ENCODE measurements at places on chromosomes 13 and 19. TPM values are rescaled to one million over a fixed set of nuclear protein-coding genes. Genes with fewer than 3 reads are reported as not detected.
A peak's percentile ranks its signal among the peaks of the same experiment; 100 is the strongest.

DNA sequence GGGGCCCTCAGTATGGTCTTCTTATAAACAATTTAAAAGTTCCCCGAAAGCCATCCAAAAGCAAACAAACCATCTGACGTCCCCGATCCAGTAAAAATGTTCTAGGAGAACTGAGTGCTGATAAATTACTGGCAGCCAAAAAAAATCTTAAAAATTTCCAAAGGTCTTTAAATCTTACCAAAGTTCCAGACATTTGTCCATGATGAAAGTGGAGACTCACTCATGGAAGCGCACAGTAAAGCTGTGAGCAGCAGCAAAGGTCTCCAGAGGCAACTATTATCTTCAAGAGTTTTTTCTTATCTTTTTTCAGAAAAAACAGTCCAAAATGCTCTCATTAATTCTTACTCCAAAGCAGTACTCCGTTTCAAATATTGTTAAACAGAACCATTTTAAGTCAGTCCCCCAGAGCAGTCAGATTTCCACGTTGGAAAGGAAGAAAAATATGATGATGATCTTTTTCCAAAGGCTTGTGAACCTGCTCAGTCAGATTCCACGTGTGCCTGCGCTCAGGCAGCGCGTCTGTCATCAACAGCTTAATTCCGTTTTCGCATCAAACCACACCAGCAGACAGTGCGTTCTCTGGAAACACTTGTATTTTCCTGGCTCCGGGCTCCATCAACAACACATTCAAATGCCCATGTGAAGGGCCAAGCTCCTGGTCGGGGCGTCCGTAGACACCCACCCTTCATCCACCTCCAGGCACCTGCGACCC lies 85.4 kb downstream of the COL4A1 start:
- DNase-seq: no peak

DNA sequence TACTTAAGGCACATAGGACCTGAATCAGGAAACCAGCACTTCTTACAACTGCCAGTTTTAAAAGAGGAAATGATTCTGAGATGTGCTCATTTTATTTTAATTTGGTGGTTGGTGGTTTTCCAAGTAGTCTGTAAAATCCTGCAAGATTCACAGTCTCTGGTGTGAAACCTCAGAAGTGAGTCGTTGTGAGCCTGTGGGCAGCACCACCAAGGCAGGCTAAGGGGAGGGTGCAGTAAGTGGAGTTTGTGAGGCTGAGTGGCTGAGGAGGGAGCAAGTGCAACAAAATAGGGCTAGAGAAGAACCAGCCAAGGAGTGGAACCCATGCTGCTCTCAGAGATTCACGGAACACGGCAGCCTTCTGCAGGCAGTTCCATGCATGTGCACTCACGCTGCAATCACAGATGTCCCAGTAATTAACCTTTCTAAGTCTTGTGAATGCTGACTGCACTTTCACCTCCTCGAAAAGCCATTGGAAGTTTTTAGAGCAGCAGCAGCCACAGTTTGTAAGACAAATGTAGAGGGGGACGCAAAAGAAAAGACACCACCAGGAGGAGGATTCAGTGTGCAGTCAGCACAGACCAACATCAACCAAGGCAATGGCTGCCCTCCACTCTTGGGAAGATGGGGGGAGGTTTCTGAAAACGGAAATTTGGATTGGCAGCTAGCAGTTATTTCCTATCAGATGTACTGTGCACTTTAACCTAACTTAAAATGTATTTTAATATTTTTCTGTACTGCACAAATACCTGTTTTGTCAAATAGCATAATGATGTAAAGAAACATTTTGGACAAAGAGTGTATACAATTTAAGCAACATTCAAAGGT lies 44.9 kb downstream of the ESD start:
- peak; percentile 15 for DNase-seq

GRCh38 chr13:110229905-110230563 lies 76.9 kb downstream of the COL4A1 start:
- no peak for DNase-seq

GRCh38 chr13:29993196-29993595 lies 142.8 kb upstream of the UBL3 start:
- DNase-seq: no peak

DNA sequence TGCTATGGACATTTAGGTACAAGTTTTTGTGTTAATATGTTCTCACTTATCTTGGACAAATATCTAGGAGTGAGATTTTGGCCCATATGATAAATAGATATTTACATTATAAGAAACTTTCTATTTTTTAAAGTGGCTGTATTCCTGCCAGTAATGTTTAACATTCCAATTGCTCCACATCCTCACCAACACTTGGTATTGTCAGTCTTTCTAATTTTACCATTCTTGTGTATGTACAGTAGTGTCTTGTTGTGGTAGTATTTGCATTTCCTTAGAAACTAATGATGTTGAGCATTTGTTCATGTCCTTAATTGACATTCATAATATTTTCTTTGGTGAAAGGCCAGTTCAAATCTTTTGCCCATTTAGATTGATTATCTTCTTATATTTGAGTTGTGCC lies 171.4 kb upstream of the TSHZ3 start:
- no peak for DNase-seq

DNA sequence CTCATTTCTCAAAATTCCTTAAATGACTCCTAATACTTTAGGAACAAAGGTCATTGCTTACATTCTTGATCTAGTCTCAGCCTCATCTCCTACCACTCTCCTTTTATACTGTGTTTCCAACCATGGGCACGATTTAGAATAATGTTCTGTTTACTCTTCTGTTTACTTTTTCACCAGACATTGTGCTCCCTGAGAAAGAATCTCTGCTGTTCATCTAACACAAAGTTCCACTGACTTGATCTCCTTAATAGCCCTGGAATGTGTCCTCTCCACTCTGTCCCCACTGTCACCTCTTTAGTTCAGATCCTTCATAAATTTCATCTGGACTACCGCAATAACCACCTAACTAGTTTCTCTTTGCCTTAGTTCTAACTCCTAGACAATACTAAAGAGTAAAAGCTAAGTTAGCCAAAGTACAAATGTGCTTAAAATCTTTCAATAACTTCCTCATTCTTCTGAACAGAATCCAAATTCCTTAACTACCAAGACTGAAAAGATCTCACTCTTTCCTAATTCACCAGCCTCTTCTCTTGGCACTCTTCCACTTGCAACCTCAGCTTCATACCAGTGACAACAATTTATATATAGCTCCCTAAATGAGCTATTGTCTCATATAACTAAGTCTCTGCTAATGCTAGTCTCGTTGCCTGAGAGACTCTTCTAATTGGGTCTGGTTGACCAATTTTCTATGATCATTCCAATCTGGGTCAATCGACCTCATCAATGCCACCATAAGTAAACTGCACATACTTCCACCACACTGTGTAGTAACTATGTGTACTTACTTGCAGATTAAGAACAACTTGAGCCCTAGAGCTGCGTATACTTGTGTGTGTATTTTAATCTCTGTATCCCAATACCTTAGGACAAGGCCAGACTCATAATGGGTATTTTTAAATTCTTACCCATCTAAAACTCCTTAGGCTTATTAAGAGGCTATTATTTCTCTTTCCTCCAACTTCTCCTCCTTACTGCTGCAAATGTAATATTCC lies 179.9 kb downstream of the VWA8 start:
- DNase-seq: peak; percentile 77

DNA sequence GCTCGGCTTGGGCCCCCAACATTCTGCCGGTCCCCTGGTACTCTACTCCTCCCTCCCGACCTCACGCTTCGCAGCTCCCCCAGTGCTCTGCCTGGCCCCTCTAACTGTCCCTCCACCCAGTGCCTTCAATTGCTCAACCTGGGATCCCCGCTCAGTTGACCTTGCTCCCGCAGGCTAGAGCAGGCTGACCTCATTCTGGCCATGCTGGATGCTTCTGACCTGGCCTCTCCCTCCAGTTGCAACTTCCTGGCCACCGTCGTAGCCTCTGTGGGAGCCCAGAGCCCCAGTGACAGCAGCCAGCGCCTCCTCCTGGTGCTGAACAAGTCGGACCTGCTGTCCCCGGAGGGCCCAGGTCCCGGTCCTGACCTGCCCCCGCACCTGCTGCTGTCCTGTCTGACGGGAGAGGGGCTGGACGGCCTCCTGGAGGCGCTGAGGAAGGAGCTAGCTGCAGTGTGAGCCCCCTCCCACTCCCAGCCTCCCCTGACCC lies 3.6 kb downstream of the GTPBP3 start:
- no peak for DNase-seq

GRCh38 chr19:56619121-56619520 lies 23.8 kb upstream of the SMIM17 start:
- DNase-seq: no peak

- no peak for DNase-seq
Measured at GRCh38 chr13:43786472-43786765, 353 bp downstream of the ENOX1 start.

- DNase-seq: no peak
Measured at GRCh38 chr19:7516878-7517277, 975 bp downstream of the ZNF358 start.

- peak; percentile 49 for DNase-seq
Measured at GRCh38 chr19:18450931-18451836, 13.3 kb upstream of the ISYNA1 start.

- DNase-seq: no peak
Measured at GRCh38 chr13:40485611-40486517, 180.6 kb downstream of the FOXO1 start.

DNA sequence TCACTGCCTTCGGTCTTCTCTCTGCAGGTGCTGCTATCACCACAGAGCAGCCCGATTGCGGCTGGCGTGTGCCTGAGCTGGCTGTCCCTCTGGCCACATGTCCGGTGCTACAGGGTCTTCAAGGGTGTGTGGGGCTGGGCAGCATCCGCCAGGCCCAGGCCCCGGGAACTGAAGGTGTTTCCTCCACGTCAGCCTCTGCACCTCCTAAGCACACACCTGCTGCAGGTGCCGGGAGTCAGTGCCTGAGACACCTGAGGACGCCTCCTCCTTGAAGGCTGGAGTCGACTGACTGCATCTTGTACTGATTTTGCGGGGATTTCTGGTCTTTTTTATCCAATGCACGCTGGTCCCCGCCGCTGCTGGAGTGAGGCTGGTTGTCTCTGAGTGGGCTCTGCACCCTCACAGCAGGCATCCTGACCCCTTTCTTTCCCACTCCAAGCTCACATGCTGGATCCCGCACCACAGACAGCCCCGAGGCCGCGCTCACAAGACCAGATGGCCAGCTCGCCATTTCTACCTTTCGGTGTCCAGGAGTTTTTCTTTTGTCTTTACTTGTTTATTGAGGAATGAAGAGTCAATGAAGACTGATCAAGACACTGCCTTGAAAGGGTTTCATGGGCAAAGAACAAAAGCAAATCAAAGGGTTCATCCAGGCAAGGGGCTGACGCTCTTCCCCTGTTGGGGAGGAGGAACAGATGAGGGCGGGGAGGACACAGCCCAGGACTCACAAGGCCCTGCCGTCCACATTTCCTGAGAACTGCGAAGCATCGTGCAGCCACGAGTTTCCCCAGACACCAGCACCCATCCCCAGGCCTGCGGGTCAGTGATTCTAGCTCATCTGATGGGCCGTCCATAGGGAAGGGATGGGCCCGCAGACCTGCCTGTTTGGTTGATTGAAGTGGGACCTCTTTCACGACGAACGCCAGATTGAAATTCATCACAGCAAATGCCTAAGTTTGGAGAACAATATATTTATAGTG lies 203.8 kb upstream of the SOX1 start:
- DNase-seq: no peak

- DNase-seq: no peak
Measured at GRCh38 chr13:29976535-29976934, 126.1 kb upstream of the UBL3 start.

DNA sequence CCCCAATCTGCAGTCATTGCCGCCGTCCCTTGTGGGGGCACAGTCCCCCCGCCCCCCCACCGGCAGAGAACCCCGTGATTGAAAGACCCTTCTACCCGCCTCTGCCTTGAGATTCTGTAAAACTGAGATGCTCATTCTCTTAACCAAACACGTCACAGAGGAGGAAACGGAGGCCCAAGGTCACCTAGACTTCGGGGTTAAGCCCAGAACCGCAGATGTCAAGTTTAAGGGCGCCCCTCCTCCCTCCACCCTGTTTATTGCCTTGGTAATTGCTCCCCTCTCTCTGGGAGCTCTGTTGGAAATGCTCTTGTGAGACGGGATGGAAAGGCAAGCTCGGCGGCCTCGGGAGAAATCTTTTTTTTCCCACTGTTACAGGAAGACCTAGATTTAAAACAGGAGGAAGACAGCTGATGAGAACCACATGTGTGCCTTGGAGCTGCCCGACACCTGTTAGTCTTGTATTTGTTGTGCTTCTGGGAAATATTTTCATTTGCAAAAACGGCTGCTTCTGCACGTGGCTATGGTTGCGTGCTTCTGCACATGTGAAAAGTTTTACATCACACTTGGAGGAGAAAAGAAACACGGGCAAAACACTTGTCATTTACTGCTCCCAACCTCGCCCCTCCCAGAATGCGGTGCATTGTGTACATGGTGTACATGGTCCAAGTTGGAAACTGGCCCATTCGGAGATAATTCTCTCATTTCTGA lies 1.1 kb upstream of the MED26 start:
- peak; percentile 47 for DNase-seq

DNA sequence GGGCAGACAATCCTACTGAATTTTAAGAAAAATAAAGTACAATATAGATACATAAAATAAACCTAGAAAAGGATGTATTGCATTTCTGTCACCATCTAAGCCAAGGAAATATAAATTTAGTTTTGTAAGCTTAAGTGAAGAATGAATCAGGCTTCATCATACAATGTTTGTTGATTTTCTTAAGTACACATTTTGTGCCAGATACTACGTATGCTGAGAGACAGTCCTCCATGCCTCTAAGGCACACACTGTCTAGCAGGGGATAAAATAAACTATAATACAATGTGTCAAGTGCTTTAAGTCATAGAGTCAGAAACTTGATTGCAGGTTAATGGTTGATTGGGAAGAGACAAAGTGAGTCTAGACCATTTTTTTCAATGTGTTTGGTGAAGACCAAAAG lies 465.7 kb downstream of the TBC1D4 start:
- DNase-seq: no peak

GRCh38 chr13:29924482-29925350 lies 74.3 kb upstream of the UBL3 start:
- DNase-seq: peak; percentile 78

The SMIM44 gene
- not detected for total RNA-seq

The ZNF225 gene
- 5.1 TPM for total RNA-seq

The RPS28 gene
- 1,135 TPM for total RNA-seq

The PSG7 gene
- 0.45 TPM for total RNA-seq

The IL27RA gene
- total RNA-seq: 6.1 TPM

Data from HFFc6 (cell line).